ENCODE measurements at places on chromosomes 4 and X. TPM values are rescaled to one million over a fixed set of nuclear protein-coding genes. Genes with fewer than 3 reads are reported as not detected.

MAGEA3 gene
- not detected for total RNA-seq

FGG gene
- total RNA-seq: not detected

MTNR1A gene
- not detected for total RNA-seq

FAT4 gene
- 0.69 TPM for total RNA-seq

SATL1 gene
- total RNA-seq: not detected

GYPE gene
- not detected for total RNA-seq

XAGE2 gene
- total RNA-seq: not detected

DUSP21 gene
- not detected for total RNA-seq

RAPGEF2 gene
- total RNA-seq: 49.2 TPM

FAM184B gene
- total RNA-seq: 2.5 TPM

FHDC1 gene
- total RNA-seq: 11.6 TPM

CTAG2 gene
- total RNA-seq: not detected

ATP1B4 gene
- total RNA-seq: not detected

MID1 gene
- total RNA-seq: 75.2 TPM

HPF1 gene
- total RNA-seq: 22.5 TPM

TIGD4 gene
- 1.00 TPM for total RNA-seq

GLRA2 gene
- not detected for total RNA-seq

CPZ gene
- total RNA-seq: not detected

DTHD1 gene
- total RNA-seq: not detected

IL3RA gene
- not detected for total RNA-seq

G3BP2 gene
- 221 TPM for total RNA-seq

EVC gene
- 27.6 TPM for total RNA-seq

C4orf51 gene
- not detected for total RNA-seq

SPOCK3 gene
- not detected for total RNA-seq

LUZP4 gene
- total RNA-seq: not detected

BANK1 gene
- not detected for total RNA-seq

FMR1NB gene
- not detected for total RNA-seq

INPP4B gene
- 216 TPM for total RNA-seq

TBC1D25 gene
- total RNA-seq: 8.3 TPM

GAR1 gene
- total RNA-seq: 4.7 TPM

BCORL1 gene
- total RNA-seq: 2.1 TPM

NDP gene
- total RNA-seq: not detected

P2RY8 gene
- not detected for total RNA-seq

GPR78 gene
- not detected for total RNA-seq

GSX2 gene
- not detected for total RNA-seq

PCGF3 gene
- total RNA-seq: 33.3 TPM

TEX13C gene
- not detected for total RNA-seq

SSX3 gene
- total RNA-seq: not detected

IL21 gene
- total RNA-seq: not detected

AFF2 gene
- total RNA-seq: under 0.01 TPM

LRRC66 gene
- total RNA-seq: 0.34 TPM

MAGEB1 gene
- total RNA-seq: not detected

CT45A2 gene
- not detected for total RNA-seq

MAGEA11 gene
- not detected for total RNA-seq

FRMPD4 gene
- 0.33 TPM for total RNA-seq

PRR32 gene
- not detected for total RNA-seq

ERAS gene
- not detected for total RNA-seq

IL9R gene
- not detected for total RNA-seq

SPARCL1 gene
- 0.31 TPM for total RNA-seq

AMTN gene
- total RNA-seq: not detected

ASB11 gene
- 0.33 TPM for total RNA-seq

CFI gene
- 1.0 TPM for total RNA-seq

SYP gene
- 1.3 TPM for total RNA-seq

TNMD gene
- total RNA-seq: not detected
